B cell (primary cell): ENCODE measurements at places on chromosomes 4 and X.

- no peak for DNase-seq
Observed at GRCh38 chrX:77622233-77622632, 163.8 kb downstream of the ATRX start.

DNA sequence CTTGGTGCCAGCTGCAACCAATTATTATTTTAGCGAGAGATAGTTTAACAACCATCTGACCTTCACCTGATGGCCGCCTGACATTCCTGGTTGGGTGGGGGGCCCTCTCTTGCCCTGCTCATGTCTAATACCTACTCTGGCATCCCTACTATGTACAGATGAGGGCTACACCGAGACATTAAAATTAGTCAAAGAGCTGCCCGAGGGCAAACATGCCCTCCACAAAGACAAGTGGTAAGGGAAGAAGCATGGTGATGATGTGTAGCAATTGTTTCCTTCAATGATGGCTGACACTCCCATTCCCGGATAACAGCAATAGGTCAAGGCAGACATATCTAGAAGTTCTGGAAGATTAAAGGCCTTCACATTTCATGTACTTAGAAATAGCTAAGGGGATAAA is 49.6 kb downstream of the MAP7D3 start:
- no peak for DNase-seq

GRCh38 chr4:119040694-119041185 is 94.9 kb upstream of the MYOZ2 start:
- DNase-seq: no peak

GRCh38 chrX:46755671-46756070 is 3.2 kb downstream of the SLC9A7 start:
- DNase-seq: no peak

DNA sequence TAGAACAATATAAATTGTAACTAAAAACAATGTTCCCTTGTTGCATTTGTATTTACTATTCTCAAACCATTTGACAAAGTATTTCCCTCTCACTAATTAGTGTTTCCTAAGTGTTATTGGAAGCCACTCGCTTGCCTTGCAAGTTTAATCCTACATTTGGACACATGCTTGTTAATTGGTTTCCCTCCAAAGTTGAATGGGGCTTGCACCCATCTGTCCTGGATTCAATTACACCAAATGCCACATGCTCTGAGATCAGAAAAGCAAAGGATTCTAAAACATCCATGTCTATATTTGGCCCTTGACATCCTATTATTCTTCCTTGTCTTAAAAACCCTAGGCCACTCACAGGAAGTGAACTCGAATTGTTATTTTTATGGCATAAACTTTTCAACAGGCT is 146.6 kb downstream of the AMELX start:
- DNase-seq: no peak

DNA sequence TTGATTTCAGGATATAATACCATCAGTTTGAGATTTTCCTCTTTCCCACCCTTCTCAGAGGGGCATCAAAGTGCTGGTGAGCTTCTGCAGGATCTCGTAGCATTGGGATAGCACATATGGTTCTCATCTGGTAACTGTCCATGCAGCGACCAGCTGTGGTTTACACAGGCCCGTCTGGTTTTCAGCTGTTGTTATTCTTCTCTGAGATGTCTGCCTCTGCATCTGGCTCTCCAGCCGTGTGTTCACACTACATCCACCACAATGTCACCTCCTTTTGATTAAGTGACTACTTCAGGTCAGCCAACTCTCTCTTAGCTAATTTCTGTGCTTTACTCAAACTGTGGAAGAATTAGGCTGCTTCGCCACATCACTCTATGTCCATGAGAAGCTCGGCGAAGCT is 676.7 kb upstream of the TENM3 start:
- DNase-seq: no peak

DNA sequence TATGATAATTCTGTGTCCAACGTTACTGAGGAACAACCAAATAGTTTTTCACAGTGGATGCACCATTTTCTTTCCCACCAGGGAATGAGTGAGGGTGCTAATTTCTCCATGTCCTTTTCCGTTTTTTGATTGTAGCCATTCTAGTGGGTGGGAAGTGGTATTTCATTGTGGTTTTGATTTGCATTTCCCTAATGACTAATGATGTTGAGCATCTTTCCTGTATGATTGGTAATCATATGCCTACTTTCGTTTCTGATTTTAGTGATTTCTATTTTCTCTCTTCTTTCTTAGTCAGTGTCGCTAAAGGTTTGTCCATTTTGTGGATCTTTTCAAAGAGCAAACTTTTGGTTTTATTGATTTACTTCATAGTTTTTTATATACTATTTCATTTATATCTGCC is 32.1 kb upstream of the TEX13D start:
- DNase-seq: no peak

DNA sequence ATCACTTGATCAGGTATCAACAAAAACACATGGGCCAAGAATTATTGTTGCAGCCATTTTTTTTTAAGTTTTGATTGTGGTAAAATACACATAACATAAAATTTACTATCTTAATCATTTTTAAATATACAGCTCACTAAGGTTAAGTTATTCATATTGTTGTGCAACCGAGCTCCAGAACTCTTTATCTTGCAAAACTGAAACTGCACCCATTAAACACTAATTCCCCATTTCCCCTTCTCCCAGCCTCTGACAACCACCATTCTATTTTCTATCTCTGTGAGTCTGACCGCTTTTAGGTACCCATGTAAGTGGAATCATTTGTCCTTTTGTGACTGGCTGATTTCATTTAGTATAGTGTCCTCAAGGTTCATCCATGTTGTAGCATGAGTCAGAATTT is 126.2 kb upstream of the NDP start:
- no peak for DNase-seq

- no peak for DNase-seq
Observed at GRCh38 chr4:41660352-41660751, 88.2 kb downstream of the PHOX2B start.
